ENCODE measurements at places on chromosomes 2 and 18.

- DNase-seq, result peak; percentile 76
Observed at GRCh38 chr2:85390941-85391669, 19.1 kb downstream of the CAPG start.

DNA sequence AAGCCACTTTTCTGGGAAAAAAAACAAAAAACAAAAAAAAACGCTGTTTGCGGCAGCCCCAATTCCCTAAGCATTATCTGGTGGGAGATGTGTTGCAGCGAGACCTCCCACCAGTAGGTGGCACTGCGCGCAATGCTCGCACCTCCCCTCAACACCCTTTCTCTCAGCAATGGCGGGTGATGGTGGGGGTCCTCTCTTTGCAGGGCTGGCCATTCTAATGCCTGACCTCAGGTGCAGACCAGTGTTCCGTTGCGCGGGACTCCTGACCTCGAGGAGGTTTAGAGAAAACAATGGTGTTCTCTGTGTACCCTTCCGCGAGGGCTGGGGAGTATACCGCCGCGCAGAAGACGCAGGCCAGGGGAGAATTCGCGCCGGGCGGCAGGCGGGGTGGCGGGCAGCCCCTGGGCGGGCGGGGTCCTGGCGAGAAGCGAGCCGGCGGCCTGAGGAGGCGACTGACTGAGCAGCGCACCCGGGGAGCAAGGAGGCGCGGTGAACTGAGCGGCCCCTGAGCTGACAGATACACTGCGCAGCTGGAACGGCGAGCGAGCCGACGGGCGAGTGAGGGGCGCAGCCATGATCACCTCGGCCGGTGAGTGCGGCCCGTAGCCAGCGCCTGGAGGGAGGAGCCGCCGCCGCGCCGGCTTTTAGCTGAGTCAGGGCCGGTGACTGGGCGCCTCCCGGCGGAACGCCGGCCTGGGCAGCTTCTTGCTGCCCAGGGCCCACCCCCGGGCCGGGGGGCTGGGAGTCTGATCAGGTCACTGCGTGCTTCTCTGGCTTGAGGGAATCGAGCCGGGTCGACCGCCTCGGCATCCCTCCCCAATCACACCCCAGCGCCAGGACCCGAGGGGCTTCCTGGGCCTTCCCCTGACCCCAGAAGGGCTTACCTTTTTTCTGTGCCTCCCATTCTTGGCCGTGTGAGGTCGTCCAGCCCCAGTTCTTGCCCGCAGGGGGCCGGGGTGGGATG, at the start of gene PSMD1:
PSMD1 (plus strand) TSS at position 415 of the 964 bp plus-strand sequence; CDS start at position 574, 159 bp downstream.
- DNase-seq, result peak; percentile 91

DNA sequence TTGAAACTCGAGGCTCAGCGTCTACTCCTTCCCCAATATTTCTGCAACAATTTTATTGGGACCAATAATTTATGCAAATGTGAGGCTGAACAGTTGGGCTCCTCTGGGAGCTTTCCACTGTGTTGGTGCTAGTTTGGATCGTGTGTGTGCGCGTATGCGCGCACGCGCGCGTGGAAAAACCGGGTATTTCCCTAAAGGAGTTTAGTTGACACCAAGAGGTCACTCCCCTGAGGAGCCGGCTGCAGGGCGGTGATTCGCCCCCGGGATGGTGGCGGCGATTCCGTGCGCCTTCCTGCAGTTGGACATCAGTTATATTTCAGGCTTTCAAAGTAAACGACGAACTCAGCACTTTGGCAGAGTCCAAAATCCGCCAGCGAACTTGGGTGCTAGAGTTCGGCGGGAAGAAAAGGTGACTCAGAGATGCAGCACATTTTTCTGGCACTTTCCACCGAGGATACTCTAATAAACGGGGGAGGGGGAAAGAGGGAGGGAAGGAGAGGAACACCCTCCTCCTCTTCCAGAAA, 186.5 kb upstream of the FANCL start:
- DNase-seq, result no peak

DNA sequence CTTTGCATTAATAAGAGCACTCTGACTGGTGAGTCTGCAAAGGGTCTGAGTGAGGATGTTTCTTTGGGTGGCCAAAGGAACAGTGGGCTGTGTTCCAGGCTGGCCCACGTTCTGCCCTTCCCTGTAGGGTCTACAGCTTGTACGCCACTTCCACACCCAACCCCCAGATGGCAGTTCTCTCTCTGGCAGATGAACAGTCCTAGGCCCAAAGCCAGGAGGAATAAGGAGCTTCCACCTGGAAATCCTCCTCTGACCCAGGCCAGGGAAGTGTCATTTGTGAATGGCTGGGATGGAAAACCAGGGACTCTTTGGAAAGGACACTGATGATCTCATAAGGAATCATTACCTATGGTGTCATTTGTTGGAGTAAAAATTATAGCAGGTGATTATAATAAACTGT, 6.6 kb downstream of the OTOF start:
- no peak for DNase-seq

DNA sequence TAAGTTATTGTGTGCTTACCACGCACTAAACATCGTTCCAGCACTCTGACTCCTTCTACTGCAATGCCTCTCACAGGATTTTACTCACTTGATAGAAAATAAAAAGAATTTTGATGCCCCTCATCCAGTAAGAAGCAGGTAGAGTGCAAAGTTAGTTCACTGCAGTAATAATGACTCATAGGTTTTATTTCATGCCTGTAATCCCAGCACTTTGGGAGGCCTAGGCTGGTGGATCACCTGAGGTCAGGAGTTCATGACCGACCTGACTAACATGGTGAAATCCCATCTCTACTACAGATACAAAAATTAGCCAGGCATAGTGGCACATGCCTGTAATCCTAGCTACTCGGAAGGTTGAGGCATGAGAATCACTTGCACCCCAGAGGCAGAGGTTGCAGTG, 190.6 kb downstream of the RAD51AP2 start:
- DNase-seq, result no peak

DNA sequence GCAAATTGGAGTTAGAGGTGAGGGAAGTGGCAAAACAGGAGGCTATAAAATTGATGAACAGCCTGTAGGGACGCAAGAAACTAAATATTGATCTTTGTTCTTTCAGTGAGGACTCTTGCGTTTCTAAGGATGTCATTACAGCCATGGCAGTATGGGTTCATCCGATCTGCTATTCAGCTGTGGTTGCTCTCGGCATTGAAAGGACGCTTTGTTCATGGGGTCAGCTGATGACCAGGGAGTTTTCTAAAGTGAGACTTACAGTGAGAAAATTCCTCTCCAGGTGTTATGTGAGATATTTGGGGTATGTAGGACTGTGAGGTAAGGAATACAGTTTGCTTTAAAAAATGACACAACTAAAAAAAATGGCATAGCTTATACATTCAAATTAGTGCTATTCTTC, 52.7 kb upstream of the PELI1 start:
- no peak for DNase-seq

GRCh38 chr2:174774886-174775285, 10.6 kb upstream of the CHRNA1 start:
- DNase-seq, result no peak

GRCh38 chr18:79503406-79503805, 107.7 kb downstream of the NFATC1 start:
- DNase-seq, result no peak

- DNase-seq, result no peak
Observed at GRCh38 chr2:16496426-16497388, 168.9 kb downstream of the CYRIA start.

- DNase-seq, result no peak
Observed at GRCh38 chr2:151363709-151364108, 6.3 kb downstream of the TNFAIP6 start.

- DNase-seq, result no peak
Observed at GRCh38 chr2:128543646-128544045, 225.0 kb upstream of the HS6ST1 start.

- no peak for DNase-seq
Observed at GRCh38 chr2:234373060-234373459, 123.8 kb downstream of the ARL4C start.

DNA sequence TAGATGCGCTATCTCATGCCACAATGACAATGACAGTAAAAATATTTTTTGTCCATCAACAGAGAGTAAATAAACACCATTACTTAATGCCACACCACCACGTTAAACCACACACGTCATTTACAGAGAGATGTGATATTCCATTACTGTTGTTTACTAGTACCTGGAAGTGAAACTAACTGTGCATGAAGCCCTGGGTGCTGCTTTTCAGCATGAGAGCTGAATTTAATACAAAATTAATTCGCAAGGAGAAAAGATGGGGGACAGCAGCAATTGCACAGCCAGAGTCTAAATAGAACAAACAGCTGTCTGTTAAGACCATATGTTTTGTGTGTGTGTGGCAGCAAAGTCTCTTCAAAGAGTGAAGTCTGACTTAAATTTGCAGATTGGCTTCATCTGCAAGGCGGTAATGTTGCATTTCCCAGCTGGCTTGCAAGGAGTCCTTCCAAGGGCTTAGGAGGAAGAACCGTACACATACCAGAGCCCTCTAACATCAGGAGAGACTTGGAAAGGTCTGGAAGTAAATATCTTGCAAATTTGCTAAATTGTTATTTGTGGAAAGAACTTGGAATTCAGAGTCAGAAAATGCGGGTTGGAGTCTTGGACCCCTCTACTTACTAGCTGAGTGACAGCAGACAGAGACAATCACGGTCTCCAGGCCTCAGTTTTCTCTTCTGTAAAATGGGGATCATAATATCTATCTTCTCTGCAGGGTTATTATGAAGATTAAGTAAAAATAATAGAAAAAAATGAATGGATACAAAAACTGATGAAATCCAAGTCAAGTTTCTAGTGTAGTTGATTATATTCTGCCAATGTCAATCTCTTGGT, 127.6 kb downstream of the ALPK2 start:
- no peak for DNase-seq

- DNase-seq, result no peak
Observed at GRCh38 chr2:204984518-204984917, 439.2 kb downstream of the PARD3B start.

- no peak for DNase-seq
Observed at GRCh38 chr2:5473635-5474034, 218.5 kb upstream of the SOX11 start.

GRCh38 chr2:42054714-42055430, 7.1 kb downstream of the PKDCC start:
- DNase-seq, result no peak

- no peak for DNase-seq
Observed at GRCh38 chr18:40004246-40004645, 1950.8 kb upstream of the PIK3C3 start.

DNA sequence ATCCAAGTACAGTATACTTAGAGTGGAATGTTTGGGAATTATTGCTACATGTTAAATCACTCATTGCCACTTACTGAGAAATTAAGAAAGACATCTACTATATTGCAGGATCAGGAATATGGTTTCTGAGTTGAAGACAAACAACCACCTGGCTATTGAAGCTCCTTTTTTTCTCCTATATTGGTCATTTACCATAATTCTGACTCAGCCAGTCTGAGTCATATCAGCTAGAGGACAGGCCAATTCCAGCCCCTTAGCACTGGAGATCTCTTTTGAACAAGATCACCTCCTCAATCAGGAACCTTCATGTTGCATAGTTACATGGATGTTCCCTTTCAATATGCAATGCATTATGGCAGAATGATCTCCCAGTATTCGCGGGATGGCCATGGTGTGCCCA, 42.7 kb upstream of the CDH19 start:
- no peak for DNase-seq

DNA sequence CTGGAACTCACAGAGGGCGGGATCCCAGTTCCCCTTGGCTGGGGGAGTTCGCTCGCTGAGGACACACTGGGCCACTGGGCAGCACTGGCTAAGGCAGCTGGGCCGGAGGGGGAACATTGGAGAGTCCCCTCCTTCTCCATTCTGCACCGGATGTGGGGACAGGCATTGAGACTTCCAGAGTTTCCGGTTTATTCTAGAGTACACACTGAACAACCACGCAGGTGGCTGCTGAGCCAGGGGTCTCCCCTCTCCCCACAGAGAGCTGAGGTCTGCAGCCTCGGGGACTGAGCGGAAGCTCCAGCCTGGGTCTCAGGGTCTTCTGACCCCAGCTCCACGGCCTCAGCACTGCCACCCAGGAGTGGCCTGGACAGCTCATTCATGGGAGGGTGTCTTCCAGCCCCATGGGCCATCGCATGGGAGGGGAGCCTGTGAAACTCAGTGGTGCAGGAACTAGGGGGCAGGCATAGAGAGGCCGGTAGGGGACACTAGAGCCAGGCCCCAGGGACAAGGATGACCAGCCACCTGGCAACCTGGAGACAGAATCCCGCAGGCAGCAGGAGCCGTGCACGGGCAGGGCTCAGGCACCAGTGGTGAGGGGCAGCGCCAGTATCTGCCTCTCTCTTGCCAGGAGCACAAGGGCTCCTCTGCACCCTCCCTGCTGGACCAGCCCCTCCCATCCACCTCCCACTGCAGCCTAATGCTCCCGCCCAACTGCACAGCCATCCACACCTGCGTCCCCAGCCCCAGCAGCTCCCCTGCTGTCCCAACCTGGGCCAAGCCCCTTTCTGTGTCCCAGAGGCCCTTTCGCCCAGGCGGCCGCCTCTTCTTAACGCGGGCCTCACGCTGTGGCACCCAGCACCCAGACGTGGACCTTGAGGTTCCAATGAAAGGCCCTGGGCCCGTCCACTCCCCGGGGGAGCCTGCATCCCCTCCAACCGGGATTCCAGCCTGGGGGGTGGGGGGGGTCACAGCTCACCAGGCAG, 45.1 kb upstream of the GPC1 start:
- no peak for DNase-seq

All from activated CD4-positive, alpha-beta T cell treated with anti-CD3 and anti-CD28 coated beads, Interleukin-2, amount 50 U/mL, for 1 hour (primary cell).